Activated CD4-positive, alpha-beta memory T cell treated with anti-CD3 and anti-CD28 coated beads for 36 hours (primary cell): ENCODE measurements at places on chromosomes 3 and 15. TPM values are rescaled to one million over a fixed set of nuclear protein-coding genes. Genes with fewer than 3 reads are reported as not detected.

ACP3 gene
- total RNA-seq, result not detected

GRCh38 chr3:71102111-71102983, 481.2 kb downstream of the FOXP1 start:
- no peaks in the 10 kb centered on the region for H3K27me3 ChIP-seq
- peak overlapping the region; percentile 89 for H3K27ac ChIP-seq
- peaks cover 15% of the 10 kb centered on the region for H3K36me3 ChIP-seq
- DNase-seq, result no peak

GRCh38 chr3:156981005-156981404, 154.9 kb downstream of the LEKR1 start:
- no peak for DNase-seq
- H3K36me3 ChIP-seq, result no peaks in the 10 kb centered on the region
- peaks cover 10% of the 10 kb centered on the region for H3K4me1 ChIP-seq
- no peaks in the 10 kb centered on the region for H3K27me3 ChIP-seq
- H3K4me3 ChIP-seq, result no peak overlapping the region

CKMT1B gene
- not detected for total RNA-seq

DNA sequence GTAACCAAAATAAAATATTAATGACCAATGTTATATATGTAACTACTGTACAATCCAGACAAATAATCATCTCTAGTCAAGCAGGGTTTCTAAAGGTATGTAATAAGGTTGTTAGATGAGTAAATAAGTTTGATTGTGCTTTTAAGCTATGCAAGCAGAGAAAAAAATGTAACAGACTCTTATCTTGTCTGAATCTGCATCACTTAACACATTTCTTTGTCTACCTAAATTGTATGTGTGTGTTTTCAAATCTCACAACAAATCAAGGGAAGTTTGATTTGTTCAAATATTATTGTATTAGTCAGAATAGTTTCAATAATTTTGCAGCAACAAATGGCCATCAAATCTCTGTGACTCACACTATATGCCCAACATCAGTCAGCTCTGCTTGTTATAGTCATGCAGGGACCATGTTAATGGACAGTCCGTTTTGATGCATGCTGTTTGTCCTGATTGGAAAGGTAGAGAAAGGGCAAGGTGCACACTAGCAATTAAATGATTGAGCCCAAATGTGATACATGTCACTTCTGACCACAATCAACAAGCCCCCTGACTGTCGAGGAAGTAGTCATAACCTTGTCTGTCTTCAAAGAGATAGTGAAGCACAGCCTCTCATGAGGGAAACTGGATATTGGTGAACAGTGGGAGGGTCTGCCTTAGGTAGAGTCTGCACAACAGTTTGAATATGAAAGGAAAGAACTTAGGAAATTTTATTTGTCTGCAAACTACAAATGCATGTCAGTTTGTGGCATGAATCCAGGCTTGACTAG, 349.4 kb upstream of the SATB1 start:
- H3K27ac ChIP-seq, result no peak overlapping the region
- peaks cover 2% of the 10 kb centered on the region for H3K27me3 ChIP-seq
- H3K4me1 ChIP-seq, result peaks cover 11% of the 10 kb centered on the region

DNA sequence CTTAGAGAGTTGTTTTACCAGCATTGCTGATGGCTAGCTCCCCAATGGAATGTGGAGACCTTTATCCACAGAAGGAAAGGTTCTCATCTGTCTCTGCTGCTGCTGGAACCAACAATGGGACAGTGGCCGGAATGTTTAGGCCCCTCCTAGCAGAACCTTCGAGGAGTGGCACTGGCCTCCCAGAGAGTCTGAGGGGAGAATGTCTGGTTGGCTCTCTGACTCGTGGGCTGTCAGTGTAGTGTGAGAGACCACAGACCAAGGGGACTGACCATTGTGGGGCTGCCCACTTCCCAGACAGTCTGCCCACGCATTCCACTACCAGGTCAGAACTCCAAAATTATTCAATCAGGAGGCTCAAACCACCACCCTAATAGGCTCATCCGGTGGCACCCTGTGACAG, 5.1 kb downstream of the RASL12 start:
- no peaks in the 10 kb centered on the region for H3K36me3 ChIP-seq
- H3K27me3 ChIP-seq, result peaks cover 19% of the 10 kb centered on the region
- DNase-seq, result no peak
- H3K4me1 ChIP-seq, result peaks cover 4% of the 10 kb centered on the region
- H3K27ac ChIP-seq, result no peak overlapping the region

DNA sequence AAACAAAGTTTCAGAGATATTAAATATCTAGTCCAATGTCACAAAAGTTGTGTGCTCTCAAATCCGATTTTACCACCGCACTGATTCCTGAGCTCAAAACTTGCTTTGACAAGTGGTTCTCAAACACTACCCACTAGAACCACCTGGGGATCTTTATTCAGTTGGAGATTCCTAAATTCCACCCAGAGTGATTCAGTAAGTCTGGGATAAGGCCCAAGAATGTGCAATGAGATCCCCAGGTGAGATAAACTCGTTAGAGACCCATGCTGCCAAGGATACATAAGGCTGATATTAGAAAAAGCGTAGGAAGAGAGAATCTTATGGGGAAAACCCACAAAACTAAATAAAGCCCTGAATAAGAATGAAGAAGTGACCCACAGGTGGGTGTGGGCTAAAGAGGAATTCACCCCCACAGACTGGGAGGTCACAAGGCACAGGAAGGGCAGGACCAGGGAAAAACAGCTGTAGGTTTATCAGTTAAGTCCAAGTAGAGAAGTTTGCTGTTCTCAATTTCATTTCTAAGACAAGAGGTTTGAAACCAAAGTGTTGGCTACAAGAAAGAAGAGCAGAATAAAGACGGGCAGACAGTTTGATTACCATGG, 11.5 kb upstream of the RPS17 start:
- H3K36me3 ChIP-seq, result no peaks in the 10 kb centered on the region
- H3K4me1 ChIP-seq, result peaks cover 3% of the 10 kb centered on the region
- no peak for DNase-seq
- H3K4me3 ChIP-seq, result no peak overlapping the region
- H3K27me3 ChIP-seq, result peaks cover 4% of the 10 kb centered on the region

RPLP1 gene
- 2,547 TPM for total RNA-seq

DNA sequence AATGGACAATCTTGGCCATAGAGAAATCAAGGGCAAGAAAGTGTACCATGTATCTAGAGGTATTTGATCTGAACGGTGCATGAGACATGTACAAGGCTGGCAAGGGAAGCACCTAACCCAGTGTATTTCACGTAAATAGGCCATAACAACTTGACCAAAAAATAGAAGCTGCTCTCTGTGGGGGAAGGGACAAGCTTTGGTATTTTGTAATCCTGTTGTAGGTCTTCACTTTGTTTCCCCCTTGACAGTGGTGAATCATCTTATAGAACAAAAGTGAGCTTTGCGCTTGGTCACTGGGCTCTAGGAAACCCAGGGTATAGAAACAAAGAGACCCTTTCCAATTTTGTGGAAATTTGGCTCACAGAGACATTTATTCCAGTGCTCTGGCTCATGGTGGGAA, 21.0 kb downstream of the LARS2 start:
- H3K36me3 ChIP-seq, result peaks cover 25% of the 10 kb centered on the region
- H3K27me3 ChIP-seq, result no peaks in the 10 kb centered on the region
- DNase-seq, result no peak
- no peak overlapping the region for H3K4me3 ChIP-seq

DNA sequence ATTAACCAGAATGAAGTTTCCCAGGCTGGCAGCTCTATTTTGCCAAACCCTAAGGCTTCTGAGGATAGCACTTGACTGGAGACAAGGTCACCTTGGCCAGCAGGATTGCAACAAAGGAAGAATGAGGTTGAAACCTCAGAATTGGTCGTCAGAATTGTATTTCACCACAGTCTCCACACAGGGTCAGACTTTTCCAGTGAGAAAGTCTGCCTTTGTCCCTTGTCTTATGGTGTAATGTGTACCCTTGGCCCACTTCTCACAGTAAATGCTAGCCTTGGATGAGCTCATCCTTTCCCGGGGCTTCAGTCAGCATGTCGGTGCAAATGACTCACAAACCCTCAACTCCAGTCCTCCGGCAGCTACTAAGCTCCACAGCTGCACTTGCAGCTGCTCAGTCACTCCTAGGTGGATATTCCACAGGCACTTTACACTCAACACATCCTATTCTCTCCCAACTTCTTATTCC, 19.7 kb downstream of the SSR3 start:
- peaks cover 8% of the 10 kb centered on the region for H3K4me1 ChIP-seq
- no peak overlapping the region for H3K4me3 ChIP-seq
- H3K36me3 ChIP-seq, result peaks cover 2% of the 10 kb centered on the region
- H3K27me3 ChIP-seq, result no peaks in the 10 kb centered on the region
- no peak overlapping the region for H3K27ac ChIP-seq
